Common myeloid progenitor, CD34-positive (primary cell): ENCODE measurements at places on chromosomes 6 and 20.
A peak's percentile ranks its signal among the peaks of the same experiment; 100 is the strongest.

GRCh38 chr6:20058121-20058905, 154.0 kb downstream of the MBOAT1 start:
- DNase-seq = no peak

DNA sequence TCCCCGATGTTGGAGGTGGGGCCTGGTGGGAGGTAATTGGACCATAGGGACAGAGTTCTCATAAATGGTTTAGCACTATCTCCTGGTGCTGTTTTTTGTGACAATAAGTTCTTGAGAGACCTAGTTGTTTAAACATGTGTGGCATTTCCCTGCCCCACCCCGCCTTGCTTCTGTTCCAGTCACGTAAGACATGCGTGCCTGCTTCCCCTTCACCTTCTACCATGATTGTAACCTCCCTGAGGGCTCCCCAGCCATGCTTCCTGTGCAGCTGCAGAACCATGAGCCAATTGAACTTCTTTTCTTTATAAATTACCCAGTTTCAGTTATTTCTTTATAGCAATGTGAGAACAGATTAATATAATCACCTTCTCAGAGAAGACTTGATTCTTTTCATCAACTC, 2.5 kb upstream of the RNF144B start:
- no peak for DNase-seq

DNA sequence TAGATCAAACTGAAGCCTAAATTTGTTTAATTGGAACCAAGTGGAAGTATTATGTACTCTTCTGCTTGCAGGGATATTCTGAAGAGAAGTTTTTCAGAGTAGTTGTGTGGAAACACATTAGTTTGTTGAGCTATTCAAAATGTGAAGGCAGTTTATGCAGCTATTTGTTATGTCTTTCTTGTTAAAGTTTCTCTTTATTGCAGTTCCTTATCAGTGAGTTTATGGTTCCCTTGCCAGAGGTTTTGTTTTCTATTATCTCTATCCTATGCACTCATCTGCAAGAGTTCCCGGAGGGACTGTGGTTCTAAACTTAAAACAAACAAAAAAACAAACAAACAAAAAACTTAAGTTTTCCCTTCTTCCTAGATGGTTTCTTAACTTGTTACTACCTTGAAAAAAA, 143.7 kb upstream of the SLC22A16 start:
- DNase-seq = no peak

GRCh38 chr6:128172752-128173682, 272.2 kb upstream of the THEMIS start:
- DNase-seq = no peak

DNA sequence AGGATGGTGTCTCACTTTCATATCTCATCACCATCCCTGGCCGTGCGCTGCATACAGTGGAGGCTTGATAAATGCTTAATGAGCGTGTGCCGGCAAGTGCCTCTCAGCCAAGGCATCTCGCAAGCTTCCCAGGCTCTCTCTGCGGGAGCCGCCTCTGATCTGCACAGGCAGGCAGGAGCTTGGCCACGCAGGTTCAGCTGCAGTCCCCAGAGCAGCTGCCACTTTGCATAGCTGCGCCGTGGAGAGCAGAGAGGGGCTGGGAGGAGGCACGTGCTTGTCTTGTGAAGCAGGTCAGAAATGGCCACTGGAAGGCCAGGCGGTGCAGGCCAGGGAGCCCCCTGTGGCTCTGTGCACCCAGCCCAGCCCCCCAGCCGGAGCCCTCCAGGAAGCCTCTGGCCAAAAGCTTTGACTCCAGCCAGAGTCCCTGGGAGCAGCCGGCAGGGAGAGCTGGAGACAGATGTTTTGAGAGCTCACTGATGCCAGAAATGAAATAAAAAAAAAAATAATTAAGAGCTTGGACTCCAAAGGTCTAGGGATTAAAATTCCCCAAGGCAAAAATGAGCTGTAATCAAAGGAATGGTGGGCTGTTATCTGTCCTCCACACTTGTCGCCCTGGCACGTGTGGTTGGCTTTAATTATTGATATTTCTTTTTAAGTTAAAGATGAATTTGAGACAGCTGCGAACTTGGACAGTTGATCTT, 377.0 kb downstream of the CDH4 start:
- no peak for DNase-seq

- DNase-seq = peak; percentile 25
Measured at GRCh38 chr20:9329355-9330101, 184.9 kb upstream of the LAMP5 start.

DNA sequence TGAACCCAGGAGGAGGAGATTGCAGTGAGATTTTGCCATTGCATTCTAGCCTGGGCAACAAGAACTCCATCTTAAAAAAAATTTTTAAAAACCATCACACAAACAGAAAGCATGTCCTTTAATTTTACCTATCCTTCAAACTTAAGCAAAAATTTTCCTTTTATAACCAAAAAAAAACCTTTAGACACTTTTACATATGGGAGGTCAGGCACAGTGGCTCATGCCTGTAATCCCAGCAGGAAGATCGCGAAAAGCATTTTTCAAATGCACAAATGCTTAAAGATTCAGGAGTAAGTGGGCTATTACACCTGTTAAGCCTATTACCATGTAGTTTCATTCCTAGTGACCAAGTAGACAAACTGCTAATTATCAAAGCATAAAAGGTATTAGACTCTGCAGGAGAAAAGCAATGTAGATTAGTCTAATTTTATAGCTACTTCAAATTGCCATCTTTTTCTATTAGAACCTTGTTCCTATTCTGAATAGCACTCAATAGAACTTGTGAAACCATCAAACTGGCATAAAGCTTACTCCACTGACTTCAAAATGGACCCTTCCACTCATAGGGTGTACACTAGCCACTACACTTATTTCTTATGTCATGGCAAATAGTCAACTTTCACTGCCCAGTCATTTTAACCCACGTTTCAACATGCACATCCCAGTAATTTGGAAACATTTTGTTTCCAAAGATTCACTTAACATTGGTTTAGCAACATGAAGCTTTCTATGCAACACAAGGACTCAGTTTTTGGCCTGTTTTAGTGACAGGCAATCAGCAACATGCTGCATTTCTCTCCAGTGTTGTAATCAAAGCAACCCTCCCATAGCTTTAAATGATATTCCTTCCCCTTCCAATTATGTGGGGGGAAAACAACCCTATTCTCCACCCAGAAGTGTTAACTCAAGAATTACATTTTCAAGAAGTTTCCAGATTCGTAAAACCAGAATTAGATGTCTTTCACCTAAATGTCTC, 4.0 kb downstream of the EEF1A1 start:
- peak; percentile 21 for DNase-seq

DNA sequence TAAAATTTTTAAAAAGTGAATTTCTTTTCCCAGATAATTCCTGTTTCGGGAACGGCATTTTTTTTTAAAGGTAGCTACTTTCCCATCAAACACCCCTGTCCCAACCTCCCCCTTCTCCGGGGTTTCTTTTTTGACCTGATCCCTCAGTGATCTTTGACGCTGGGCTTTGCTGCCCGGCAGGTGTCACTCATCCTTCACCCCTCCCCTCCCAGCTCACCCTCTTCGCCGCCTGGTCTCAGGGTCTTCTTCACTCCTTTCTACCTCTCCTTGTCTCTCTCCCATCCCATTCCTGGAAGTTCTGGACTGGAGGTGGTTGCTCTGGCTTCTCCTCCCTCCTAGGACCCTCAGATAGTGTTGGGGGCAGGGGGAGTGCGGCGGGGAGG, 329 bp upstream of the GPR6 start:
- DNase-seq = no peak

DNA sequence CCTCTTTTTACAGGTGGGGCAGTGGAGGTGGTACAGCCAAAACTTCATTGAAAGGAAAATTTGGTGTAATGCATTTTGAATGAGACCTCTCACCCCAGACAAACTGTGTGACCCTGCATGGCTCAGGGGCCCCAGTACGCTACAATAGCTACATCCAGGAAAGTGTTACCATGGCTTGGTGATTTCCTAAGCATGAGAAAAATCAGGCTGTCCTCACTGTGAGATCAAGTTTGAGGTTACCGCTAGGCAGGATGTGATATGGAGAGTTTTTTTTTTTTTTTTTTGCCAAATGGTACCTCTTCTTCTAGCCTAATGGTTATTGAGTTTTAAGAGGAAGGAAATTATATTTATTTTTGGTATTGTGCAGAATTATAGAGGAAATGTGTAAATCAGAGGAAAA, 305.3 kb downstream of the CD83 start:
- DNase-seq = peak; percentile 51

- no peak for DNase-seq
Measured at GRCh38 chr6:144310765-144311164, 25.6 kb downstream of the UTRN start.

GRCh38 chr6:122154912-122155575, 244.4 kb upstream of the HSF2 start:
- no peak for DNase-seq

DNA sequence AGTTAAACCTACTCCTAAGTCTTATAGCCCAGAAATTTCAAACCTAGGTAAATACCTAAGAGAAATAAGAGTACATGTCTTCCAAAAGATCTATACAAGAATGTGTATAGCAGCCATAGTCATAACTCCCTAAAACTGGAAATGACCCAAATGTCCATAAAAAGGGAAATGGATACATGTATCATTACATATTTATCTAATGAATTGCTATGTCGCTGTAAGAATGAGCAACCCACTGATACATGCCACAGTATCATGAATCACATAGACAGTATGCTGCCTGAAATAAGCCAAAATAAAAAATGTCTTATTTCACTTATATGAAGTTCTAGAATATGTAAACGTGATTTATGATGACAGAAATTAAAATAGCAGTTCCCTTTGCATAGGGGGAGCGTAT, 679.5 kb downstream of the MAFB start:
- no peak for DNase-seq

DNA sequence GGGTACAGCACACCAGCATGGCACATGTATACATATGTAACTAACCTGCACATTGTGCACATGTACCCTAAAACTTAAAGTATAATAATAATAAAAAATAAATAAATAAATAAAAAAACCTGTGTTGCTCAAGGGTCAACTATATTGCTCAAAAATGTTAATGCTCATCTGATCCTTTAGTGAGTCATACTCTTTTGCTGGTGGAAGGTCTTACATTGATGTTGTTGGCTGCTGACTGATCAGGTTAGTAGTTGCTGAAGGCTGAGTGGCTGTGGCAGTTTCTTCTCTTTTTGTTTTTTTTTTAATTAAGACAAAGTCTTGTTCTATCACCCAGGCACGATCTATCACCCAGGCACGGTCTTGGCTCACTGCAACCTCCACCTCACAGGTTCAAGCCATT, 29.6 kb upstream of the SMIM26 start:
- no peak for DNase-seq

DNA sequence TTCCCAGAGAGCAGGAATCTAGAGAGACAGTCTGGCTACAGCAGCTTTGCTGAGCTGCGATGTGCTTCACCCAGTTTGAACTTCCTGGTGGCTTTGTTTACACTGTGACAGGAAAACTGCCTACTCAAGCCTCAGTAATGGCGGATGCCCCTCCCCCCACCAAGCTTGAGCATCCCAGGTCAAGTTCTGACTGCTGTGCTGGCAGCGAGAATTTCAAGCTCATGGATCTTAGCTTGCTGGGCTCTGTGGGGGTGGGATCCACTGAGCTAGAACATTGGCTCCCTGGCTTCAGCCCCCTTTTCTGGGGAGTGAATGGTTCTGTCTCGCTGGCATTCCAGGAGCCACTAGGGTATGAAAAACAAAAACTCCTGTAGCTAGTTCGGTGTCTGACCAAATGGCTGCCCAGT, 91.0 kb upstream of the ESR1 start:
- DNase-seq = peak; percentile 4

DNA sequence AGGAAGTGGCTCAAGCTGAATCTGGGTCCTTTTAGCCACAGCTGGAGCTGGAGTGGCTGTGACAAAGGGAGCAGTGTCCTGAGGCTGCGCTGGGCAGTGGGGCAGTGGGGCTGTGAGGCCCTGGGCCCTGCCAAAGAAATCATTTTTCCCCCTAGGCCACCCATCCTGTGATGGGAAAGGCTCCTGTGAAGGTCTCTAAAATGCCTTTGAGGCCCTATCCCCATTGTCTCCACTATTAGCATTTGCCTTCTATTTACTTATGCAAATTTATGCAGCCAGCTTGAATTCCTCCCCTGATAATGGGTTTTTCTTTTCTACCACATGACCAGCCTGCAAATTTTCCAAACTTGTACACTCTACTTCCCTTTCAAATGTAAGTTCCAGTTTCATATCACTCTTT, 539.2 kb downstream of the MEI4 start:
- no peak for DNase-seq

- DNase-seq = no peak
Measured at GRCh38 chr6:163422550-163422949, 8.0 kb downstream of the QKI start.

GRCh38 chr20:64119301-64119680, 11.9 kb upstream of the NPBWR2 start:
- DNase-seq = no peak

- no peak for DNase-seq
Measured at GRCh38 chr20:31713312-31714273, 9.1 kb downstream of the BCL2L1 start.

- DNase-seq = no peak
Measured at GRCh38 chr6:108983151-108983550, 111.5 kb downstream of the SESN1 start.

GRCh38 chr6:7197747-7198146, 90.0 kb downstream of the RREB1 start:
- no peak for DNase-seq

GRCh38 chr6:24568683-24569082, 73.9 kb downstream of the ALDH5A1 start:
- no peak for DNase-seq

DNA sequence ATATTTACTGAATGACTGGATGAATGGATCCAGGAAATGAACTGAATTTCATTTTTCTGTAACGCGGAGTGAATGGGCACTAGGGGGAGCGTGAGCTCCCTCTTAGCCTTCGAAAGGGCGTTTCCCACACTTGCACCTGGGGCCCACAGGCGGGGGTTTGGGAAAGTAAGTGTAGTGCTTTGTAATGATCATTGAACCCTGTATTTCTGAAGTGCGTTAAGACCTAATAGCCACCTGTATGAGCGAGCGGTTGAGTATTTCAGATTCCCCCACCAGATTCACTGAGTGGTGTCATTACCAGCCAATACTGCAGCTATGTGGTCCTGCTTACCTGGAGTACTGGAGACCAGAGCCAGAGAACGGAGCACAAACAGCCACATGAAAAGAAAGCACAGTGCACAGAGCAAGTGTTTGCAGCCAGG, 10.5 kb downstream of the SYTL3 start:
- DNase-seq = peak; percentile 51

DNA sequence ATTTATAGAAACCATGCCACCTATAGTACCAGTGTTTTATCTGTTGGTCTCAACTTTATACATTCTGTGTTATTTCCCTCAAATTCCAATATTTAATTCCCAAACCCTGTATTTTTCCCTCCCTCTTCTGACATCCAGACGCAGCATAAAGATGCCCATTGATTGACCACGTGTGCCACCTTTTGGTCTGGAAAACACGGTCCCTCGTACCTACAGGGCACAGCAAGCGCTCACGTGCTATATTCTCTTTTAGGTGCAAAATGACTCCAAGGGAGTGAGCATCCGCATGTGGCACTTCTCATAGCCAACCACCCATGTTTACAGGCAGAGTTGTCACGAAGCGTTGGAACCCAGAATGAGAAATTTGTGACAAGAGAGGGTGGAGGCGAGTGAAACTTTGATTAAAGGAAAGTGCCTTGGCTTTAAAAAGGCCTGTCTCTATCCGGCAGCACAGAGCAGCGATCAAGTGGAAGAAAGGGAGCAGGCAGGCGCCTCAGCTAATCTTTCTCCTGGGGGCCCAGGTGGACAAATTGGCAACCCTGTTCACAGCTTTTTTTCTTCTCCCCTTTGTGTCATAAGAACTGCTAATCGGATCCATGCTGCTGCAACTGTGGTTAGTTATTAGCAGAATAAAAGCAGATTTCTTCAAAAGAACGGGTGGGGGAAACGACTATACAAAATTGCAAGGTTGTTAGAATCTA, 225.9 kb downstream of the TMEM242 start:
- no peak for DNase-seq
